ENCODE measurements at places on chromosomes 7 and 10.

GRCh38 chr7:124387056-124387455, 354.2 kb upstream of the TMEM229A start:
- no peak for DNase-seq

DNA sequence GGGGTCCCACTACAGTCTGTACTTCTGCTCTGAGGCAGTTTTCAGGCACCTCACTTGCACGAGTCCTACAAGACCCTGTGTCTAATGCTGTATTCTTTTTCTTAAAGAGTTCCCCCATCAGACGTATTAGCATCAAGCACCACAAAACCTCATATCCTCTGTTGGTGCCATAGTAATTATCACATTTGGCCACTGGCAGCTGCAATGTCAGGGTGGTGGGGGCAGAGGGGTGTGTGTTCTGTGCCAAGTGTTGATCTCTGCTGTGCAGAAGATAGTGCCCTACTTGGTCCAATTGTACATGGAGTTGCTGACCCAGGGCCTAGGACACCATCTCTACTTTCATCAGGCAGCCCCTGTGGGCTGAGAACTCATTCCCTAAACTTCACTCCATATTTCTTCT, 20.0 kb upstream of the JAZF1 start:
- DNase-seq: no peak

GRCh38 chr10:64346389-64346788, 825.2 kb downstream of the REEP3 start:
- no peak for DNase-seq

- DNase-seq: no peak
Measured at GRCh38 chr10:53430127-53430891, 657.7 kb upstream of the MBL2 start.

DNA sequence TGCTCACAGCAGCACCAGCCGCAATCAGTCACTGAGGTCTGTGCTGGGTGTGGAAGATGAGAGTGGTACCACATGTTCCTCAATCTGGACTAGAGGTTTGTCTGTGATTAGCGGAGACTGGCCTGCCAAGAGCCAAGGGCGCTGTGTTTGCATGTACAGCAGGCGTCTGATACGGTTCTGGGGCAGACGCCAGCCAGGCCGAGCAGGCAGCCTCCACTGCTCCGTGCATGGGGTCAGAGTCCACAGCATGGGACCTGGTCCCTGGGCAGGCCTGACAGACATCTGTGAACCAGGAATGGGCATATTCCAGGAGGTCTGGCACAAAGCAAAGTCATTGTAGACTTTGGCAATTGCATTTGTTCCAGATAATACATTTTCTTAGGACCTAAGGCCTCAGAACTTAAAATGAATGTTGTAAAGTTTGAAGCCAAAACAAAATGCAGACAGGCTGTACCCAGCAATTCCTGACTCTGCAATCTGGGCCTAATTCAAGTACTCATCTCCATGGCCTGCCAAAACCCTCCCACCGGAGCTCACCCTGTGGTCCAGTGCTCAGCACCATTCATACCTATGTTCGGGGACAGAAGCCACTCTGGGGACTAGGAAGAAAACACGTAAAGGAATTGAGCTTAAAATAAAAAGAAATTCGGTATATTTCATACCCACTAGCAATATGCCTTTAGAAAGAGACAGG, 50.0 kb upstream of the FAM20C start:
- no peak for DNase-seq
